CD8-positive, alpha-beta memory T cell (primary cell): ENCODE measurements at places on chromosomes 4 and X.

DNA sequence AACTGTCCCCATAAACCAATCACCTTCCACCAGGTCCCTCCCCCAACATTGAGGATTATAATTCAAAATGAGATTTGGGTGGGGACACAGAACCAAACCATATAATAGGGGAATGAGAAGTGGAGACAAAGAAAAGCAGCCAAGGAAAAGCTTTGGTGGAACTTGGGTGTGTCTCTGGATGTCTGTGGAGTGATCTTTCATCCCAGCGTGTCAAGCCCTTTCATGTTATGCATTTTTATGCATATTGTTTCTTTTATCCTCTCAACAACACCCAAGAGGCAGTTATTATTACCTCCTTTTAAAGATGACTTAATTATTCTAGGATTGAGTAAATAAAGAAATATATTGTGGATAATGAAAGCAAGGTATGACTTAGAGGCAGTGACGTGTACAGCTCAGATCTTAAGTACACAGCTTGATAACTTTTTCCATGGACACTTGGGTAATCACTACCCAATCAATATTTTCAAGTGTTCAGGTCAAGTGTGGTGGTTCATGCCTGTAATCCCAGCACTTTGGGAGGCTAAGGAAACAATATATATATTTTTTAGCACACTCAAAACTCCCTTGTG lies 42.6 kb upstream of the HOPX start:
- no peak for DNase-seq

DNA sequence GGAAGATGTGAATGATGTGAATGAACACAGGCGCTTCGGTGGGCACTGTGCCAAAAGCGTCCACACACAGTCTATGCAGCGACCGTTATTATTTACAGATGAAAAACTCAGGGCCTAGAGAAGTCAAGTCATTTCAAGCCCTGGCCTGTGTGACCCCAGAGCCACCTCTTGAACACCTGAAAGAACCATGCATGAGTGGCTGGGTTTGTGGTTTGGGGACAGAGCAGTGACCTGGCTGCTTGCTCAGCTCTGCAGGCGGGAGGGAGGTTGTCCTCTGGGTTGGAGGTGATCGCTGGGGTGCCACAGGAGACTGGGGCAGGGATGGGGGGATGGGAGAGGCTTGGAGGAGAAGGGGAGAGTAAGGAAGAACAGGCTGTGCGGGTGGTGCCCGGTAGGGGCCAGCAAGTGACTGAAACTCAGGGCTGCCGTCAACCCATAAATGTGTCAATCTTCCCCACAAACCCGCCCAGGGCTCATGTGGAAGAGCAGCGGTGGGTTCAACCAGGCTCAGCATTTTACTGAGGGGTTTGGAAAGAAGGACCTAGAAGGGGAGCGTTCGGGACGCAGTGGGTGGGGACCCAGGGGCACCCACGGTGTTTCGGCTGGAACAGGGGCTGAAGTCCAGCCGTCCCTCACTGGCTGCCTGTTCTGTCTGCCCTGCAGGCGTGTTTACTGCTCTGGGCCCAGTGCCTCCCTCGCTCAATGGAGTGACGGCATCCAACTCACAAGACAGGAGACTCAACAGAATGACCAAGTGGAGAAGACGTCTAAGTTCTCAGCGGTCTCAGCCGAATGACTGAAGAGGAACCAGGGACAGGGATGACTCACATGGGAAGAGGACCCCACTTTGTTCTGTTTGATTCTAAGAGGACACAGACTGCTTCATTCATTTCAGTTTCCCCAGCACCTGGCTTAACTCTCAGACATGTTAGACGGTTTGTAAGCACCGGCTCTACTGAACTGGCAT lies 167.8 kb downstream of the AFAP1 start:
- no peak for DNase-seq

DNA sequence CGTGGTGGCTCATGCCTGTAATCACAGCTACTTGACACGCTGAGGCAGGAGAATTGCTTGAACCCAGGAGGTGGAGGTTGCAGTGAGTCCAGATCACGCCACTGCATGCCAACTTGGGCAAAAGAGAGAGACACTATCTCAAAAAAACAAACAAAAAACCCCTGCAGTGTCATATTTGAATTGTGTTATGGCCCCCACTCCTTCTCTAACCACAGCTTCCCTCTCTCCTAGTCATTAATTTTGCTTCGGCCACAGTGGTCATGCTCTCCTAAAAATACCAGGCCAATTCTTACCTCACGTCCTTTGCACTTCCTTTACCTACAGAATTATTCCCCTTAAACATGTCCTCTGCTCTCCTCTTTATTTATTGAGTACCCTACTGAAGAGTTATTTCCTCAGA lies 206.1 kb downstream of the PPP3CA start:
- no peak for DNase-seq

DNA sequence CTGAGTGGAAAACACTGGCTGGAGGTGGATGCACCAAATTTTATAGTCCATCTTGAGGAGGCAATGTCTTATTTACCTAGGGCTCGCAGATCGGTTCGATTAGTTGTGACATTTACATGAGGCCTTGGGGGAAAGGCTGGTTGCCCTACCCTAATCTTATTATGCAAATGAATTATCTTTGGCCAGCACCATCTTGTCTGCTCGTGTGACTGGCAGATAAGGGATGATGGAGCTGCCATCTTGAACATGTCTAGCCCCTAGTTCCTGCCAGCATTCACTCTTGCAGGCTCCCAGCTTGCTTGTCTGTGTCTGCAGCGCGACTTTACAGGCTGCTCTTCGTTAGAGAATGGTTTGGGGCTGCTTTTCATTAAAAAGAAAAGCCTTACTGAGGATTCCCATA lies 61.9 kb downstream of the SEC24B start:
- no peak for DNase-seq
